Stimulated activated CD4-positive, alpha-beta T cell treated with anti-CD3 and anti-CD28 coated beads, Interleukin-15, amount 100 ng/mL, for 1 hour (primary cell): ENCODE measurements at places on chromosomes 13 and 19.

DNA sequence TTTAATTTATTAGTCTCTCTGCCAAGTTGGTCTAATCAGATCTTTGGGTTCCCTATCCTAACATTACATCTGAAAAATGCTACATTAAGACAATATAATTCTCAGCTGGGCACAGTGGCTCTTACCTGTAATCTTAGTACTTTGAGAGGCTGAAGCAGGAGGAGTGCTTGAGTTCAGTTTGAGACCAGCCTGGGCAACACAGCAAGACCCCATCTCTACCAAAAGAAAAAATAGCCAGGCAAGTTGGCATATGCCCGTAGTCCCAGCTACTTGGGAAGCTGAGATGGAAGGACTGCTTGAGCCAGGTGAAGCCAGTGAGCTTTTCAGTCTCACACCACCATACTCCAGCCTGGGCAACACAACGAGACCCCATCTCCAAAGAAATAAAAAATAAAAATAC lies 95.0 kb downstream of the KLF12 start:
- DNase-seq, result no peak

- DNase-seq, result no peak
These were observed 239.8 kb downstream of the COG6 start for GRCh38 chr13:39895254-39895653.

DNA sequence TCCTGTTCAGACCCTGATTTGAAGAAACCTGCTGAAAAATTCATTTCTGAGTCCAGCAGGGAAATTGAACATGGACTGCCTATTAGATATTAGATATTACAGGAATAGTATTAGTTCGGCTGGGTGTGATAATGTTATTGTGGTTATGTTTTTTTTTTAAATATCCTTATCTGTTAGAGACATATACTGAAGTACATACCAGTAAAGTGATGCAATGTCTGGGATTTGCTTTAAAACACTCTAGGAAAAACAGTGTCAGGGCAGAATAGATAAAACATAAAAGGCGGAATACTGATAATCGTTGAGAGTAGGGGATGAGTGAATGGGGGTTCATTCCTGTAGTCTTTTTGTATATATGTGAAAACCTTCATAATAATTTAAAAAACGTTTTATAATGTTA lies 28.7 kb upstream of the AMER2 start:
- DNase-seq, result no peak

DNA sequence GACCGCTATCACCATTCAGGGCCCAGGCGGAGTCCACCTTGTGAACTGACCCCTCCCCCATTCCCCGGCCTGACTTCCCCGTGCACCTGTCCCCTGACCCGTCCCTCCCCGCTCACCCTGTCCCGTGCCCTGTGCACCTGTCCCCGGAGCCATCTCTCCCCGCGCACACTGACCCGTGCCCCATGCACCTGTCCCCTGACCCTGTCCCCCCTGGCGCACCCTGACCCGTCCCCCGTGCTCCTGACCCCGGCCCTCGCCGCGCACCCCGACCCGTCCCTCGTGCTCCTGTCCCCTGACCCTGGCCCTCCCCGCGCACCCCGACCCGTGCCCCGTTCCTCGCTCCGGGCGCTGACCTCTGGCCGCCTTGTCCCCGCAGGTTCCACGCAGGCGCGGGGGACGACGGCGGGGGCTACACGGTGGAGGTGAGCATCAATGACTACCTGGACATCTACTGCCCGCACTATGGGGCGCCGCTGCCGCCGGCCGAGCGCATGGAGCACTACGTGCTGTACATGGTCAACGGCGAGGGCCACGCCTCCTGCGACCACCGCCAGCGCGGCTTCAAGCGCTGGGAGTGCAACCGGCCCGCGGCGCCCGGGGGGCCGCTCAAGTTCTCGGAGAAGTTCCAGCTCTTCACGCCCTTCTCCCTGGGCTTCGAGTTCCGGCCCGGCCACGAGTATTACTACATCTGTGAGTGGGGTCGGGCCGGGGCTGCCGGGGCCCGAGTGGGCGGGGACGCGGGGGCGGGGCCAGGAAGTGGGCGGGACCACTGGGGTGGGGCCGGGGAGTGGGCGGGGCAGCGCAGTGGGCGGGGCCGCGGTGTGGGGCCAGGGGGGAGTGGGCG lies 9.7 kb downstream of the EFNA2 start:
- DNase-seq, result no peak

- no peak for DNase-seq
These were observed 4.6 kb downstream of the S1PR2 start for GRCh38 chr19:10226376-10227025.

GRCh38 chr19:35154525-35155406 lies at the start of gene FXYD5:
TSS of gene FXYD5 (plus strand) at chr19:35154735. CDS start at chr19:35155551, 816 bp downstream.
- peak; percentile 67 for DNase-seq

- no peak for DNase-seq
These were observed 661 bp downstream of the FREM2 start for GRCh38 chr13:38687246-38688229.

DNA sequence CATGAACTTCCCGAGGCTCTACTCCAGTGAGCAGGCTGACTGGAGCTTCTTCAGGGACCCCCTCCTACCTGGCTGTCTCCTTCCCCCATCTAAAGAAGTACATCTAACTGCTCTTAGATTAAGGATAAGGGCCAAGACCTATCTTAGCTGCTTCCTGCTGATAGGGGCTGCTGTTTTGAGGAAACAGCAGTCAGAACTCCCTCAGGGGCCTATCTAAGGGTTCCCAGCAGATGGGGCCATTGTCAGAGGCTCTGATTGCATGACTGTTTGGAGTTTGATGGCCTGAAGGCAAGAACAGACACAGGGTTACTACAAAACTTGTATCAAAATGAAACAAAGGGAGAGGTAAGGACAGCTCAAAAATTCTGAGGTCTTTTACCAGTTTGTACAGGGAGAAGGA lies 2636.9 kb upstream of the PCDH20 start:
- DNase-seq, result no peak

DNA sequence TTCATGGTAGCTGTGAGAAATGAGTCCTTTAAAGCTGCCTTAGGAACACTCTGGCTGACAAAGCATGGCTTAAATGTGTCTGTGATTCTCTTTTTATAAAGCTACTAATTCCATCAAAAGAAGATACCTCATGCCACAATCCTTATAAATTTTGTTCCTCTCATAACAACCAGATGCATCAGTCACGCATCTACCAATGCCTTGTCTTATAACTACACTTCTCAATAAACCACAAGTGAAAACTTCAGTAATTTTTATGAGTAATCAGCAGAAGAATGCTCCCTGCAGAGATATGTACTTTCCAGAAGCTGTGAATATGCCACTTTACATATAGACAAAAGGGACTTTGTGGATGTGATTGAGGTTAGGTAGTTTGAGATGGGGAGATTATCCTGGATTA lies 147.8 kb downstream of the SUCLA2 start:
- DNase-seq, result no peak

- DNase-seq, result no peak
These were observed 11.9 kb upstream of the FOSB start for GRCh38 chr19:45455707-45456499.

DNA sequence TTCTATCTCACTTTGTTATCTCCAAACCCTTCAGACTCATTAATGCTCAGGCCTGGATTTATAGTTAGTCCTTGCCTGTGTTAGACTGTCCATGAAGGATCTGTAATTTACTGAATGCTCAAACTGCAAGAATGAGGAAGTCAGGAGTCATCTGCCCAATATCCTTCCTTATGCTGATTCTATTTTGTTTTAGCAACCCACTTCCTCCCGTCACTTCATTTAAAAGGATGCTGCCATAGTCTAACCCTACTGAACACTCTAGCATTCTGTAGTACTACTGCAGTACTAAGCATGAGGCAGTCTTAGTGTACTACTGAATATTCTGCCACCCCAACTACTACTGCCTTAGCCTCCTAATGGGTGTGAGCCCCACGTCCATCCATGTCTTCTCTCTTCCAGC lies 1.5 kb downstream of the FCAR start:
- DNase-seq, result no peak

DNA sequence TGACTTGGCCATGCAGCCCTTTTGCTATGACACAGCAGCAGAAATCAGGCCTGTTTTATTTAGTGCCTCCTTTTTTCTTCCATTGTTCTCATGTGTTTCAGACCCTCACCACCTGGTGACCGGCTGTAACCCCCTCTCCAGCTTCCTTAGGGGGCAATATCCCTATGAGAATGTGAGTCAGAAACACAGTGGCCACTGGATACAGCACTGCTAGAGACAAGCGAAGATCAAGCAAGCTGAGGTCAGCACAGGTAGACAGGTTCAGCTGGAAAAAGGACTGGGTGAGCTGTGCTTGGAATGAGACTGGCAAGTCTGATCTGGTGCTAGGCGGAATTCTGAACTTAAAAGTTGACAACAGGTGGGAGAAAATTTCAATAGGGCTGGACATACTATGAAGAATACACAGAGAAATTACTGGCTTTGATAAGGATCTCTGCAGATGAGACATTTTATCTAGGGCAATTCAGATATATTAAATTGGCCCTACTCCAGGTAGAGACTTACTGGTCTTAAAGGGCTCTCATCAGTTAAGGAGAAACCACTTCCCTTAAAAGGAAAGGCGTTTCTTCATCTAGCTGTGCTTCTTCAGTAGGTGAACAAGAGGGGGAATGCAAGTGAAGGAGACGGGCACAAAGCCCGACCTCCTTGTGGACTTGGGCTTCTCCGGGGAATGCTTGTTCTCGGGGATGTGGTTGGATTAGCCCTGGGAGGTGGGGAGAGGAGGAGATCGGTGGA lies 83.3 kb downstream of the ERCC5 start:
- no peak for DNase-seq

GRCh38 chr19:32022044-32022640 lies 323.3 kb upstream of the ZNF507 start:
- DNase-seq, result no peak

DNA sequence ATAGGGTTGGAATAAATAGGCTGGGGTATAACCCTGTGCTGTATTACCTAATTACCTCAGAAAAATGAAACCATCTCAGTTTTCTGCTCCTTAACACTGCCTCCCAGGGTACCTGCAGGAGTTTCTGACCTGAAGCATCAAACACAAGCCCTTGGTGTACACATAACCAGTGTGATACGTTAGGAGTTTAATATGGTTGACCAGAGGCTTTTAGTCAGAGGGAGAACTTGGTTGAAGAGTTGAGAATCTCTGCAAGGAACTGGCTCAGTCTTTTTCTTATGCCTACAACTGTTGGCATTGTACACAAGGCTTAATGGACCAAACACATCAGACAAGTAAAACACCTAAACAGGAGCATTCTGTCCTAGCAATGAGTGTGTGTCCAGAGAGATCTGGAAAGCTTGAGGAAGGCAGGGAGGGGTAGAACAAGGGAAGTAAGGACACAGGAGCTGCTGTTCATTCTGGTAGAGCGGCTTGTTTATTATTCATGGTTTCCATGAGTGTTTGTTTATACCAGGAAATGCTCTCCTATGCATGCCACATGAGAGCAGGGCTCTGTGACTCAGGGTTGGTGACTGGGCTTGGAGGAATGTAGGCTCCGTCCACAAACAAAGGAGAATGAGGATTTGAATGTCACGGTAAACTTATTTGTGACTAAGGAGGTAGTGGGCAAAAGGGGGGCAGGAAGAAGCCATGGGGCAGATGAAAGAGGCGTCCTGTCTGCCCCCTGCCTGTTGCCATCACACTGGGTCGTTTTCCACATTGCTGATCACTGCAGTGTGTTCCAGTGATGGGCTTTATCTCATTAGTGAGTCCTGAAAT lies 11.9 kb upstream of the SPATA13 start:
- DNase-seq, result no peak

DNA sequence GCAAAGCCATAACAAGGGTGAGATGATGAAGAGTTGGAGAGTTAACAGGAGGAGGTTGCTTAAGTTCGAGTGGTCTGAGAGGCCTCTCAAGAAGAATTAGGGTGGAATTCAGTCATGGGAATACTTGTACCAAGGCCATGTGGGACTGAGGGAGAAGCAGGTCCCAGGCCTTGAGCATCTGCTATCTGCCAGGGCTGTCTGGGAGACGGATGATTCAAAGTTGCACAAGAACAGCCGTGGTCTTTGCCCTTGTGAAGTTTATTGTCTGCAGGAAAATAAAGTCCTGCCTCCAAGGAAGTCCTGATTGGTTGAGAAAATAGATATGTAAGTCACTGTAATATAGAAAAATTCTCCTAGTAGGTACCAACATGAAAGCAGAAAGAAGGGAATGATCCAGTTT lies 178.8 kb upstream of the RFC3 start:
- no peak for DNase-seq

DNA sequence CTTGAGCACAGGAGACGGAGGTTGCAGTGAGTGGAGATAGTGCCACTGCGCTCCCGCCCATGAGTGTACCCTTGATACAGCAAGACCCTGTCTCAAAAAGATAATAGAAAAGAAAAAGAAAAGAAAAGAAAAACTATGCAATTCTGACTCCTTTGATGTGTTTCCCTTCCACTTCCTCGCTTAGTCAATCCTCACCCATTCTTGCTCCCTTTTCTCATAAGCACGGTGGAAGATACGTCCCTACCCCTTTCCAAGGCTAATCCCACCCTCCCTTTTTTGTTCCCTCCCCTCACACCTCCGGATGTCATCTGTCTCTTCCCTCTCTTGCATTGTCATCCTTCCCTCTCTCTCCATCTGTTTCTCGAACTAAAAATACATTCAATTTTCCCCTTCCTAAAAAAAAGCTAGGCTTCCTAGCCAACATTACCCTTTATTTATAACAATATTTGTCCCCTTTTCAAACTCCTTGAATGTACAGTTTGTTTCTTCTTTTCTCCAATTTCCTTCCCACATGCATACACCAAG lies 40.5 kb upstream of the ITM2B start:
- DNase-seq, result no peak

DNA sequence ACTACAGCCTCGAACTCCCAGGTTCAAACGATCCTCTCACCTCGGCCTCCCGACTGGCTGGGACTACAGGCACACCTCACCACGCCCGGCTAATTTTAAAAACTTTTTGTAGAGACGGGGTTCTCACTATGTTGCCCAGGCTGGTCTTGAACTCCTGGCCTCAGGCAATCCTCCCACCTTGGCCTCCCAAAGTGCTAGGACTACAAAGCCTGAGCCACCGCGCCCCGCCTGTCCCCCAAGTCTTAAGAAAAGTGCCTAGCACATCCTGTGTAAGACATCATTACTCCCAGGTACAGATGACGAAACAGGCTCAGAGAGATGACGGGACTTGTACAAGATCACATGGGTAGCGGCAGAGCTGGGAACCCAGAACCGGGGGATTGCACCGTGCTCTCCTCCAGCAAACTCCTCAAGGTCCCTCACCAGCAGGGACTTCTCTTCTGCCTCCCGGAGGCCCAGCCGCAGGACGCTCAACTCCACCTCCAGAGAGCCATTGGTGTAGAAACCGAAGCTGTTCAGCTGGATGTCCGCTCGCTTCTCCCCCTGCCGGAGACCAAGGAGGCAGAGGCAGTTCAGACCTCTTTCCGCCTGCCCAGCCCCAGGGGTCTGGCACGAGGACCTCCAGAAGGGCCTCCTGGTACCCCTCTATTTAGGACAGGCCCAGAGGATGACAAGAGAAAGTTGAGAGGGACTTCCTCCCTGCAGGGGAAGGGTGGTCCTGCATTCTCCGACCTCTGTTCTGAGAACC lies 1.0 kb downstream of the GPR108 start:
- peak; percentile 49 for DNase-seq

GRCh38 chr19:14088634-14089411 lies 1.7 kb downstream of the SAMD1 start:
- no peak for DNase-seq

GRCh38 chr13:49932066-49932465 lies 4.1 kb downstream of the SPRYD7 start:
- no peak for DNase-seq
